ENCODE measurements at places on chromosomes 7 and 10.

- no peak for DNase-seq
Observed at GRCh38 chr7:139667377-139667776, 110.4 kb downstream of the HIPK2 start.

DNA sequence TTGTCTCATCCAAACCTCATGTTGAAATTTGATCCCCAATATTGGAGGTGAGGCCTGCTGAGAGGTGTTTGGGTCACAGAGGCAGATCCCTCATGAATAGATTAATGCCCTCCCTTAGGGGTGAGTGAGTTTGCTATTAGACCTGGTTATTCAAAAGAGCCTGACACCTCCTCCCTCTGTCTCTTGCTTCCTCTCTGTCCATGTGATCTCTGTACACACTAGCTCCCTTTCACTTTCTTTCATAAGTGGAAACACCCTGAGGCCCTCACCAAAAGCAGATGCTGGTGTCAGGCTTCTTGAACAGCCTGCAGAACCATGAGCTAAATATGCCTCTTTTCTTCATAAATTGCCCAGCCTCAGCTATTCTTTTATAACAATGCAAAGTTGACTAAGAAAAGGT lies 447.1 kb downstream of the MDFIC start:
- DNase-seq = no peak

GRCh38 chr10:43962346-43963191 lies 313.9 kb upstream of the ZNF32 start:
- no peak for DNase-seq

- DNase-seq = no peak
Observed at GRCh38 chr10:49080071-49080470, 35.3 kb downstream of the VSTM4 start.

DNA sequence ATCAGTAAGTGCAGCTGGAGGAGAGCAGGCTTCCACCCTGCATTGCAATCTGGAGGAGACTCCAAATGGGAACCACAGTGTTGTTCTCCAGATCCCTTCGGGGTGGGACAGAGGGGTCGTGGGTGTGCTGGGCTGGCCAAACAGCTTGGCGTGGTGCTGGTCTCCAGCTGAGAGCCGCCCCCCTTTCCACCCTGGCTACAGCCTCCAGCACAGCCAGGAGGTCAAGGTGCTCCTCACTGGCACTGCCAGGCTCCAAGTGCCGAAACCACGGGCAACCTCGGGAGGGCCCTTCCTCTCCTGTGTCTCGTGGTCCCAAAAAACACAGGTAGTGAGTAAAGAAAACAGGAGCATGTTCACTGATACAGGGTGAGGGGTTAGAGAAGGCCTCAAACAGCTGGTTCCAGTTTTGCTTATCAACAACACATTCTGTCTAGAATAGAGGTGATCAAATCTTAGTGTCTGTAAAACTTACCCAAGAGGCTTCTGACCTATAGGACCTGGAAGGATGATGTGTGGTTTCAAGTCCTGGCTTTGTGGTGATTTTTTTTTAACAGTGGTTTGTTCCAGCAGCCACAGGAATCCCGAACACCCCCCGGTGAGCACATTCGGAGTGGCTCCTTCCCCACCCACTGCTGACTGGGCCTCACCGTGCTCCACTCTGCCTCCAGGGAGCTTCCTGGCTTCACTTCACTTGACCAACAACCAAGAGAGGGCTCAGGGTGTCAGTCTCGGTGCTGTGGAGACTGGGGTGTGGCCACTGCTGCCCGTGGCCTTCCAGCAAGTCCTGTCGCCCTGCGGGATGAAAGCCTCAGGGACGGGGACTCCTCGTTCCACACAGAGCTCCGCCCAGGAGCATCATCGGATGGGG lies 31.2 kb upstream of the EN2 start:
- no peak for DNase-seq

DNA sequence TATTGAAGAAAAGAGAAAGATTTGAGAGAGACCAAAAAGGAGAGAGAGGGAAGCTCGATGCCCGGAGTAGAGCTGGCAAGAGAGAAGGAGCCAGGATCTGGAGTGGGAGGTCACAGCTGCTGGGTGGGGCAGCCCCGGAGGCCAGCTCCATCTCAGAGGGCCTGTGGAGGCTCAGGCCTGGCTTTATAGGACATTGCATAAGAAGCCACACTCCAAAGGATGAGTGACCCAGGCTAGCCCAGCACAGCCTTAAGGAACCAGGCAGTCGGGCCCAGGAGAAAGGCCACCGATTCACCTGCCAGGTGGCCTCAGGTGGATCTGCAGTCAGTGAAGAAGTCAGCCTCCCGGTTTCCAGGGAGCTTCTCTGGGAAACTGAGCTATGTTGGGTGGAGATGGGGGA lies 676 bp downstream of the PLAC9 start:
- no peak for DNase-seq

GRCh38 chr7:12211711-12212485 lies 804 bp downstream of the TMEM106B start:
- no peak for DNase-seq

DNA sequence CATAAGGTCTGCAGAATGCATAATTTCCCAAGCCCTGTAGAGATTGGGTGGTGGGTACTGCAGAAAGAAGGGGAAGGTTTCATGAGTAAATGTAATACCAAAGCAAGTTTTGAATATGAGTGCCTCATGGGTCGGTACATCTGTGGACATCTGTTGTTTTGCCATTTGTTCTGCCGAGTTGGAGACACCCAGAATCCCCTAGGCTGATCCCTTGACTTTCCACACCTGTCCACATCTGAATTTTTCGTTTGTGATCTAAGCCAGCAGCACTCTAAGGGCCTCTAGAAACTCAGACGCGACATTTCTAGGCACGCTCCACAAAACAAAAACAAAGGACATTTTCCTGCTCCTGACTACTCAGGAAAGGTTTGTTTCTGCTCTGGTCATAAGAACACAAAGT lies 11.7 kb upstream of the SLF2 start:
- DNase-seq = no peak

- no peak for DNase-seq
Observed at GRCh38 chr10:92113911-92114600, 176.8 kb downstream of the CPEB3 start.

DNA sequence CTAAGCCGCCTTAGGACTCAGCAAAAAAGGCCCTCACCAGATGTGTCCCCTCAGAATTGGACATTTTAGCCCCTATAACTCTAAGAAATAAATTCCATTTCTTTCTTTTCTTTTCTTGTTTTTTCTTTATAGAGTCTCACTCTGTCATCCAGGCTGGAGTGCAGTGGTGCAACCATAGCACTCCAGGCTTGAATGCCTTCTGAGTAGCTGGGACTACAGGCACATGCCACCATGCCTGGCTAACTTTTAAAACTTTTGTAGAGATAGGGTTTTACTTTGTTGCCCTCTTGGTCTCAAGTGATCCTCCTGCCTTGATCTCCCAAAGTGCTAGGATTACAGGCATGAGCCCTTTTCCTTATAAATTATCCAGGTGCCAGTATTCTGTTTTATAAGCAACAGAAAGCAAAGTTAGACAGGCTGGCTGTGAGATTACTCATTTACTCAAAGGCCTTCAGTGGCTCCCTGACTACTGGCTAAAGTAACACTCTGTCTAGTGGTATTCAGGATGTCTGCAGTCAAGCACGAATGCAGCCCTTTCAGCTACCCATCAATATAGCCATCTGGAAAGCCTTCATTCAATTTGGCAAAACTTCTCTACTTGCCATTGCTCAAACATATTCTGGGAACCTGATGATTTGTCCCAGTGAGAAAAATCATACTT lies 128.6 kb downstream of the ICA1 start:
- DNase-seq = no peak

GRCh38 chr7:87574630-87575029 lies 26.1 kb downstream of the ABCB1 start:
- DNase-seq = no peak

GRCh38 chr7:111076205-111076604 lies 14.7 kb upstream of the LRRN3 start:
- peak; percentile 49 for DNase-seq

GRCh38 chr7:116873619-116874018 lies 11.2 kb downstream of the CAPZA2 start:
- DNase-seq = no peak

- DNase-seq = no peak
Observed at GRCh38 chr7:142513178-142513955, 235.9 kb upstream of the PRSS1 start.

- DNase-seq = no peak
Observed at GRCh38 chr7:26857506-26858240, 6.7 kb downstream of the SKAP2 start.

DNA sequence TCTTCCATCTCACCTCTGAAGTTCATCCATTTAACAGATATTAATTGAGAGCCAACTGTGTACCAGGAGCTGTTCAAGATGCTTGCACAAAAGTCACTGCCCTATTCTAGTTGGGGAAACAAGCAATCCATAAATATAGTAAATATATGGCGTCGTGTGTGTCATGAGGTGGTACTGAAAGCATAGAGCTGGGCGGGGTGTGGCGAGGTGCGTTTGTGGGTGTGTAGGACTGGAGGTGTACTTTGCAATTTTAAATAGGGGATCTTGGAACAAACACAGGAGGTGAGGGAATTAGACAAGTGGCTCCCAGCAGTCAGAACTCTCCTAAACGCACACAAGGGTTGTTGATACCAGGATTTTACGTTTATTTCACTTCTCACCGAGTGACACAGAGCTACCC lies 490 bp upstream of the ZNF239 start:
- DNase-seq = no peak

GRCh38 chr7:123747620-123748141 lies 1.1 kb downstream of the WASL start:
- peak; percentile 54 for DNase-seq

- no peak for DNase-seq
Observed at GRCh38 chr7:129771201-129771927, 159.8 kb downstream of the NRF1 start.

- no peak for DNase-seq
Observed at GRCh38 chr7:129843978-129844840, 108.6 kb downstream of the UBE2H start.

Data from activated CD4-positive, alpha-beta T cell treated with anti-CD3 and anti-CD28 coated beads, Interleukin-2, amount 50 U/mL, for 48 hours (primary cell).